ENCODE measurements at places on chromosomes 16 and 17.

GRCh38 chr16:25051406-25052150, 36.4 kb upstream of the ARHGAP17 start:
- DNase-seq = no peak

GRCh38 chr17:56824503-56824902, 9.2 kb downstream of the C17orf67 start:
- DNase-seq = no peak

DNA sequence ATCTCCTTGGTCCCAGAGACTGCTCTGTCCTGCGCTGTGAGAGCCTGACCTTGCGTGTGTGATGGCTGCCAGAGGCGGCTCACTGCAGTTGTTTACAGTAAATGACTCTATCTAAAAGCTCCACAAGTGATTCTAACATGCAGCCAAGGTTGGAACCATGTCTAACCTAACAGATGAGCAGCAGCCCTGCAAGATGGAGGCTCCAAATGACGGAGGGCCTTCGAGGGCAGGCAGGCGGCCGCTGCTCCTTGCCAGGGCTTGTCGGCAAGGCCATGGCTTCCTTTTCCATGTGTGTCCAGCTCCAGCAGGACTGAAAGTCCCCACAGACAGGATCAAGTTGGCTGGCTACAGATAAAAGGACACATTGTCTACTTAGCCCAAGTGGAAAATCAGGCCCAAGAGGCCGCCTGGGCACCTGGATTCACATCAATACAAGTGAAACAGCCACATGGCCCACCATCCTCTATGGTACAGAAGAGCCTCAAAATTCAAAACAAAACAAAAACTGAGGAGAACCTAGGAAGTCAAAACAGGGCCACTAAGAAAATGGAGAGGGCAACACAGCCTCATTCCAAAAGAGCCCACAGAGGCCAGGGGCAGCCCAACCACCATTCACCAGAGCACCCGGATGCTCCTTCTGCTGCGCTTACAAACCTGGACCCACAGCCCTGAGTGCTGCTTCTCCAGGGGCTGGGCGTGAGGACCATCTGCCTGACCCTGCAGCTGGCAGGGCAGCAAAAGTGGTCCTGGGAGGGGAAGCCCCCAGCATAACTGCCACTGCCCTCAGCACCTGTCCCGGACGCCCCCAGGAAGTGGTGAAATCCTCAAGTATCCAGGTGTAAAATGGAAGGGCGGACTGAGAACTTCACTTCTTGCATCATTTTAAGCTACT, 65.0 kb downstream of the AMFR start:
- no peak for DNase-seq

DNA sequence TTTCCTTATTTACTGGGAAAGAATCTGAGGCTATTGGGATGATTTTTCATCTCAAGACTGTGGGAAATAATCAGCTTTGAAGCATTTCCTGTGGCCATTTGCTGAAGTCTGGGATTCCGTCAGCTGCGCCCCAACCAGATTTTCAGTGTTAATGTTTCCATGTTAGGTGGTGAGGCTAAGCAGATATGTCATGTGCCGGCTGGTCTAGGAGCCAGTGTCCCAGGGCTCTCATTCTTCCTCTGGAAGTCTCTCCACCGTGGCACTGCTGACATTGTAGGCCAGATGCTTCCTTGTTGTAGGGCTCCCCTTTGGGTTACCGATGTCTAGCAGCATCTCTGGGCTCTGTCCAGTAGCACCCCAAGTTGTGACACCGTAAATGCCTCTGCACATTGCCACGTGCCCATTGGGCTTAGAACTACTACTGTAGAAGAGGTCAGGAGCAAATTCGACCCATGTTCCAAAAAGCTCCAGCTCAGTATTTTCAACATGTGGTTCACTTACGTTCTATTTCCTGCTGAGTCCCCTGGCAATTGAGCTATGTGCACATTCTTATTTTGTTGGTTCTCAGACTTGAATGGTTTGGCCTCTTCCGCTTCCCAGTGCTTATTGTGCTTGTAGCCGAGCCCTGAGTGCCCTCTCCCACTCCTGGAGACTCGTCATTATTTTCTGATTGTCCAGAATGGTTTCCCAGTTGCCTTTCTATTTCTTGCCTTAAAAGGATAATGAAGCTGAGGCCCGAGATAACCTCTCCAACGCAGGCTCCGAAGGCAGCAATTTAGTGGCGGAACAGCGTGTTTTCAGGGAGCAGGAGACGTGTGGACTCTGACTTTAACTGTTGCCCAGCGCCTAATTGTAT, 82.2 kb downstream of the SPECC1 start:
- DNase-seq = no peak

GRCh38 chr16:11632455-11632939, 35.8 kb upstream of the SNN start:
- DNase-seq = no peak

- no peak for DNase-seq
These were observed 98.6 kb downstream of the OR1D5 start for GRCh38 chr17:2964831-2965230.

Data from NCI-H2081 (cell line).